LHCN-M2 (cell line): ENCODE measurements at places on chromosomes 6 and 20.

- no peak for DNase-seq
Measured at GRCh38 chr6:20233007-20233730, 20.9 kb upstream of the MBOAT1 start.

DNA sequence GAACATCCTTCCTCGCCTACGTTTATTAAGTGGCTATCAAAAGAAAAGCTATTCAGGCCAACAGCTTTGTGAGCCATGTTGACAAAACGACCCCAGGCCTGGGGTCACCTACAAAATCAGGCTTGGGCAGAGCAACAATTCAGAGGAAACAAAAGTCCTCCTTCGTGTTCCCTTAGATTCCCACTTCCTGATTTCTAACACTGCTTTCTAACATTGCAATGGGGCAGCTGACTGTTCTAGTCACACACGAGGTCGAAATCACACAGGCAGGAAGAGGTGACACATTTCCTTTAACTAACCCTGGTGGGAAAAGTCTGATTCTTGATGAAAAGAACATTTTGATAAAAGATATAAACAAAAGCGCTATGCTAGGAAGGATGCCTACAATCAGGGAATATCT lies 31.9 kb downstream of the WDR27 start:
- DNase-seq, result peak; percentile 53

- DNase-seq, result no peak
Measured at GRCh38 chr6:3294396-3294795, 35.6 kb downstream of the PSMG4 start.

DNA sequence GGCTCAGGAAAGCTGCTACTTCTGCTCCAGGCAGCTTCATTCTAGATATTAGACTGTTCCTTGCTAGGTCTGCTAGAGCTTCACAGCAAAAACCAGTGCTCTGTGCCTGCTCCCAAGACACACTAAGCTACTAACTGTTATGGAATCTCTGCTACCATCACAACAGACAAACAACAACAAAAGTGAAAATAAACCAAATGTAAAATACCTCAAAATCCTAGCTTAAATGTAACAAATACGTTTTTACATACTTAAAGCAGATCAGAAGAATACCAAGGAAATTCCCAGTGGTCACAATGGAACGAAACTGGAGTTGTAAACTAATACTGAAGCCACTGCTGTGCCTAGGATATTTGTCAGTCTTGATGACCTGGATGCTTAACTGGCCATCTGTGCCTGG lies 84.6 kb upstream of the EZR start:
- DNase-seq, result no peak

DNA sequence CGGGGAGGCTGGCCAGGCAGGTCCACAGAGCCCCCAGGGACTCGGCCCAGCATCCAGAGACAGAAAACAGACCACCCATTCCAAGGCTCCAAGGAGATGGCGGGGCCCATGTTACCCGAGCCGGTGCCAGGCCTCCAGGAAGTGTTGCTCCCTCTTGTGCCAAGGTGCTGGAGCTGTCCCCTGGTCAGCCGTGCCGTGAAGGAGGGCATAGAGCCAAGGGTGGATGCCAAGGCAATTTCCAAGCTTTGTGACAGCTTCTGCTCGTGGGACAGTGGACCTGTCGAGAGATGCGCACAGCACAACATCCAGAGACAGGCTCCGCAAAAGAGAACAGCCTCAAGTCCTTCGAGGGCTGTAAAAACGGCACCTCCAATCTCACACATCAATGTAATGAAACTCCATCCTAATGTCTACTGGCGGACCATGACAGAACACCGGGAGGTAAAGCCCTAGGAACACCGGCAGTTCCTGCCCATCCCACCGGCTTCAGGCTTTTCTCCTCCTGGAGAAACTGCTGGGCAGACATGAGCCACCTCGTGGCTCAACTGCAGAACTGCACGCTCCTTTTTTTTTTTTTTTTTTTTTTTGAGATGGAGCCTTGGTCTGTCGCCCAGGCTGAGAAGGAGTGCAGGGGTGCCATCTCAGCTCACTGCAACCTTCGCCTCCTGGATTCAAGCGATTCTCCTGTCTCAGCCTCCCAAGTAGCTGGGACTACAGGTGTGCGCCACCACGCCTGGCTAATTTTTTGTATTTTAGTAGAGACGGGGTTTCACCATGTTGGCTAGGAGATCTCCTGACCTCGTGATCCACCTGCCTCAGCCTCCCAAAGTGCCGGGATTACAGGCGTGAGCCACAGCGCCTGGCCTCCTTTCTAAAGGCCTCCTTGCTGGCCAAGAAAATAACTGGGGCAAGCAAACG lies 30.9 kb upstream of the AVP start:
- DNase-seq, result peak; percentile 46

- DNase-seq, result no peak
Measured at GRCh38 chr6:108968325-108969316, 120.4 kb downstream of the ARMC2 start.

DNA sequence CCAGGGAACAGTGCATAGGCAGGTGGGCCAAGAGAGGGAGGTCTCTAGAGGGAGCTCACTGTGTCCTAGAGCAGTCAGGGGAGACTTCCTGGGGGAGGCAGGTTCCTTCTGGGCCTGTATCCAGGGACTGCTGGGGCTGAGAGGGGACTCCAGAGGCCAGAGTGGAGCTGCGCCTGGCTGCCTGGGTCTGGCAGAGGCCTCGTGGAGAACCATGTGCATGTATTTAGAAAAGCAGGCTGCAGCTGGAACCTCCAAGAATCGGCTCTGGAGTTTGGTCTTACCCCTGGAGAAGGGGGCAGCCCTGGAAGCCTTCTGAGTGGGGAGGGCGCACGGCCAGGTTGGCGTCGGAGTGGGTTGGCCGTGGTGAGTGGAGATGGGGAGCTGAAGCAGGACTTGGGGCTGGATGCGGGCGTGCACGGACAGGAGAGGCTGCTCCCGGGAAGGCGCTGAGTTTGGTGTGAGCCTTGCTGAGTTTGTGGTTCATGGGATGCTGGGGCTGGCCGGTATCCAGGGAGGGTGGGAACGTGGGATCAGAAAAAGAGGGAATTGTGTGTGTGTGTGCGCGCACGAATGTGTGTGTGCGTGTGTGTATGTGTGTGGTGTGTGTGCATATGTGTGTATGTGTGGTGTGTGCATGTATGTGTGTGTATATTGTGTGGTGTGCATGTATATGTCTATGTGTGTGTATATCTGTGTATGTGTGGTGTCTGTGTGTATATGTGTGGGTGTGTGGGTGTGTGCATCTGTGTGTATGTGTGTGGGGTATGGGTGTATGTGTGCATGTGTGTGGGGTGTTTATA lies 10.8 kb downstream of the VSTM2L start:
- no peak for DNase-seq

DNA sequence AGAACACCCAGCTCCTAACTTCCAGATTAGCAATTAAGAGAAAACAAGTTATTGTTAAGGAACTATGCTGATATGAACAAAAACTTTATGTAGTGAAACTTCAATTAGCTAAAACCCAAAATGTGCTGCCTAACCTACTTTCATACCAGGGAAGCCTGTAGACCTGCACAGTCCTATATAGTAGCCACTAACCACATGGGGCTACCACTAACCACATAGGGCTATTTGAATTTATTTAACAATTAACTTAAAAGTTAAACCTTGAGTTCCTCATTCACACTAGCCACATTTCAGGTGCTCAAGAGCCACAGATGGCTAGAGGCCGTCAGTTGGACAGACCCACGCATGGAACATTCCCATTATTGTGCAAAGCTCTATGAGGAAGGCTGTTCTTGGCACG lies 72.4 kb upstream of the LAMP5 start:
- DNase-seq, result no peak

DNA sequence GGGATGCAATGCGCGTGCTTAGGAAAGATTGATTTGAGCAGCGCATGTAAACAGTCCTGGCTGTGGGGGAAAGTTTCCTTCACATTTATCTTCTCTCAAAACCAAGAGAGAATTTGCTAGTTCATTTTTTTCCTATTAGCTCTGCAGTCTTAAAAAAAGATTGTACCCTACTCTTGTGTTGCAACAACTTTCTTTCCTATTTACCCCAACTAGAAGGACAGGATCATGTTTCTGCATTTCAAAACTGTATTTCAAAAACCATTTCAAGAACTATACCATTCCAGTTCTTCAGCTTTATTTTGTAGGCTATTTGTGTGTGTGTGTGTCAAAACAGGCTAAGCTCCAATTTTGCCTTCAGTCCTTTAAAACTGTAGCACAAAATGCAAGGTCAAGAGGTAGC lies 473.1 kb downstream of the KIF16B start:
- no peak for DNase-seq

DNA sequence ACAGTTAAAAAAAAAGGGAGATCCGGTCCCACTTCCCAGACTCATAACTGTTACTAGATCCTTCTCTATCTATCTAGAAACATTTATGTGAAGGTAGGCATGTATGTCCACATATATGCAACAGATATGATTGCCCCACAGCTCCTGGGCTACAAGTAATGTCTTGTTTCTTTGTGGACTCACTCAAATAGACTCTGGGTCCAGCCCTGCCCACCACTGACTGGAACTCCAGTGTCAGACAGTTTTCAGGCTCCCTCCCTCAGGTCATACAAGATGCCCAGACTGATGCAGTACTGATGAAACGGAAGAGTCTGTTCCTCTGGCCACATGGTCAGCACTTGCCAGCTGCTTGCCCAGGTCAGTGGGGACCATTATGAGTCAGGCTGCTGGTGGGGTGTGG lies 30.8 kb upstream of the IER3 start:
- no peak for DNase-seq

- DNase-seq, result no peak
Measured at GRCh38 chr6:21098134-21098533, 495.4 kb upstream of the SOX4 start.
